ENCODE measurements at places on chromosomes 5 and 9.

DNA sequence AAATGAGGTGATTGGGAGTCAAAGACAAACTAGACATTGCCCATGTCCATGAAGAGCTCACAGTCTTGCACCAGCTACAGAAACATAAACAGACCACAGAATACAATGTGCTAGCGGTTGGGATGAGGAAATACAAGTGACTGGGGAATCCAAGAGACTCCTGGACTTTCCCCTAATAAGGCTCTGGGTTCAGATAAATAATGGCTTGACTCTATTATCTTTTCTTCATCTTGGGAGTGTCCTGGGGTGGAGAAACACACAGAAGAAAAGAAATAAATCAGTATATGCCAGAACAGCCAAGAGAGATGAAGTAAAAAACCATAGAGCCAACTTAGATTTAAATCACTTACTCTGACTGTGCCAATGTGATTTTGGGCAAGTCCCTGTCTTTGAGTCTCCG, 227.8 kb downstream of the PAPPA start:
- DNase-seq, result no peak

GRCh38 chr9:134570711-134571325, 70.8 kb upstream of the COL5A1 start:
- no peak for DNase-seq

- DNase-seq, result no peak
Observed at GRCh38 chr5:79938468-79938867, 52.6 kb downstream of the MTX3 start.

DNA sequence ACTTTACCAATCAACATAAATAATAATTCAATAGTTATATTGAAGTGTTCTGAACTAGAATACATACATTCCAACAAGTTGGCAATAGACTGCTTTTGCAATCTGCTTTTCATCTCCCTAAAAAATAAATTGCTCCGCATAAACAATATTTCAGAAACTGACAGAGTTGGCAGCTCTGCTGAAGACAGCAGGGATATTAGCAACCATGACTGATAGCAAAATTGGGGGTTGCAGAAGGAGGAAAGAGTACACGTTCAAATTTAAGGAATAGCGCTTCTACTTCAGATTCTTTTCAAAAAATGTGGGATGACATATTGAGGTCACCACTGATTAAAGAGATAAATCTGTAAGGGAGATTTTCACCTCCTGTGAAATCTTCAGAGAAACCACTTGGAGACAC, 521.2 kb downstream of the DTWD2 start:
- no peak for DNase-seq
